ENCODE measurements at places on chromosomes 16 and 17.

DNA sequence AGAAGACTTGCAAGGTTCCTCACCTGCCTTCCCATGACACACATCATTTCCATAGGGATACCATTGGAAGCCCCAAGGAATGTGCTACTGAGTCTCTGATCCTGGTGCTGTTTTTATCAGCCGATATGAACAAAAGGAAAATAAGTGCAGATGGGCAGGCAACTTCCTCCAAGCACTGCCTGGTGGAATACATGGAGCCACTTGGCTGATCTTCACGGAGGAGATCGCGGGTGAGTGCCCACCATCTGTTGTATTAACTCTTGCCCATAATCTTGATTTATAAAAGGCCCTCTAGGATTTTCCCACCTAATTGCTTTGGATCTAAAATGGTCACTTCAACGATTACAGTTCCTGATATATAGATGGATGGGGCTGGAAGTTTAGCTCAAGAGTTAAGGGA, 24.7 kb upstream of the CDRT15 start:
- no peak for DNase-seq

DNA sequence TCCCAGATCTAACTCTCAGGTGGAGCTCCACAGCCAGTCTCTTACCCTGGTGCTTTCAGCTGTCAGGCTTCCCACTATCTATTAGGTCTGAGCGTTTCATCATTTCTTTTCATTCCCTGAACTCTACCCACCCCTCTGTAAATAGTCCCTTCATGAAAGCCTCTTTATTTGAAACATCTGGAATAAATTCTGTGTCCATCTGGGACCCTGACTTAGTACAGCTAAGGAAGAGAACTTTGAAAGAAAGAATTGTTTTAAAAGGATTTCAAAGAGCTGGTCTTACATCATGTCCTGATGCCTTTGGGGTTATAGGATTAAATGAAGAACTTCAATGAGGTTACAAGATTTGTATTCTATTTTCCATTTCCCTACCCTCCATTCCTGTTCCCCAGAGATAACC, 388.5 kb upstream of the CA10 start:
- DNase-seq: no peak

DNA sequence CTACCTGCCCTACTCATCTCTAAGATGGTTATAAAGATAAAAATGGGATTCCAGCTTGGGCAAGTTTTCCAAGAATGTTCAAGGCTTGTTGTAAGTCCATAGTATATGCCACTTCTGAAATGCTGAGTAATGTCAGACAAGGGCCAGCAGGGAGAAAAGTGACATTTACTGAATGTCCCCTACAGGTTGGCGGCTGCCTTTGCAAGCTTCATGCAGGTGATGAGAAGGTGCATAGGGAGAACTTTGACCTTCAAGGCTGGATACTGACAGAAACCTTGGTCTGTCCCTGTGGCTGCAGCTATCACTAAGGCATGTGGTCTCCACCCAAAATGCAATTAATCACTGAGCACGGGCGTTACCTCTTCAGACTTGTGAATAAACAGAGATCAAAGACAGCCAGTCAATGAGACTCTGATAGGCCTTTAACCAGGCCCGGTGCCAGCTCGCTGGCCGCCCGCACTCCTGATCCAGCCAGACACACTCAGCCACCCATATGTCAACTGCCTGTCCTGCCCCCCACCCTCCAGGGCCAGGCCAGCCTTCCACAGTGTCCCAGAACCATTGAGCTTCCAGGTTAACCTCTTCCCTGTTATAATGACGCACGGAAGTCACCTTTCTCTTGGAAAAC, 26.8 kb upstream of the AXIN2 start:
- no peak for DNase-seq

- no peak for DNase-seq
Observed at GRCh38 chr16:69440250-69440649, 15.8 kb downstream of the CYB5B start.

DNA sequence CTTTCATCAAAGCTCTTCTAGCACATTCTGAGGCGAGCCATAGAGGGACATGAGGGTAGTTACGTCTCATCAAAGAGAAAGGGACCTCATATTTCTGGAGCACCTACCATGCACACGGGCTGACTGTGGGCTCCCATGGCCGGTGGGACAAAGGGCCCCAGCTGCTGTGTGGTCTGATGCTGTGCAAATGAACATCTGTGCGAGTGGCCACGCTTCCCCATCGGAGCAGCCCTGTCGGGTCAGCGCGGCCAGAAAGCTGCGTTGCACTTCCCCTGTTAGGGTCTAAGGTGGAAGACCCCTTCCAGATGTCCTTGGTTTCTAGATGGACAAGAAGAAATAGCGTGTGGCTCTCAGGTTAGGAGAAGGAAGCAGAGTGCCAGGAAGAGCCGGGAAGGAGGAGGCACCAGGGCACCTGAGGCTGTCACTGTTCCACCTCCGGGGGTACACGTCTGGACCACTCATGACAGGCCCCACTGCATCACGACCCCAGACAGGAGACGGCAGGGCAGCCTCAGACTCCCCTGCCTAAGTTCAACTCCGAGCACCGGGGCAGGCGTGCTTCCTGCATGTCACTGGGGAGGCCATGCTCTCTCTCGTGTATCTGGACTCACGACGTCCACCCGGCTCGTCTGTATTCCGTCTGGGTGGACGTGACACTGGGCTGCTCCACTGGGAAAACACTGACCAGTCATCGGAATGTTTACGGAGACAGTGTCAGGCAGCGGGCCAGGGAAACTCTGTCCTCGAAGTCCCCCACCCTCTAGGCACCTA, 8.5 kb upstream of the BAIAP2 start:
- no peak for DNase-seq
